ENCODE measurements at places on chromosomes 3 and 15. TPM values are rescaled to one million over a fixed set of nuclear protein-coding genes. Genes with fewer than 3 reads are reported as not detected.

SLC15A2 gene
- total RNA-seq, result 39.7 TPM

PRTG gene
- 7.0 TPM for total RNA-seq

CDCP1 gene
- 1.2 TPM for total RNA-seq

ZKSCAN7 gene
- total RNA-seq, result 6.8 TPM

ITPKA gene
- 63.4 TPM for total RNA-seq

ADAMTS7 gene
- 2.2 TPM for total RNA-seq

CHRM5 gene
- total RNA-seq, result 0.22 TPM

KBTBD8 gene
- 8.5 TPM for total RNA-seq

POPDC2 gene
- 2.0 TPM for total RNA-seq

GABRR3 gene
- not detected for total RNA-seq

BLM gene
- 9.6 TPM for total RNA-seq

GRCh38 chr3:25041871-25042584, 386.0 kb upstream of the RARB start:
- DNase-seq, result no peak

GRCh38 chr3:129181819-129182218, 1.9 kb downstream of the CNBP start:
- no peak for DNase-seq

GRCh38 chr3:192916371-192917027, 1.2 kb downstream of the MB21D2 start:
- peak; percentile 60 for DNase-seq

DNA sequence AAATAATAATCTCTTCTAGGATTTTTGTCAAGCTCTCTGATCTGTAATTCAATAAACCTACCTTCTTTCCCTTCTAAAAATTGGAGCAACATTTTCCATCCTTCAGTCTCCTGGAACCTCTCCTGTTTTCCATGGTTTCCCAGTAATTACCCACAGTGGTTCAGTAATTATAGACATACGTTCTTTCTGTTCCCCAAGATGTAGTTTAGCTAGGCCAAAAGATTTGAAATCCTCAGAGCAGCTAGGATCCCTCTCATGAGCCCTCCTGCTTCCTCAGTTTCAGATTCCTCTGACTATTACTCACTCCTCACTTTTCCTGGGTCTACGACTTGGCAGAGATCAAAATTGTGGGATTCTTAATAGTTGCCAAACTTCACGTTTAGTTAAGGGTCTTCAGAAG, 76.9 kb upstream of the IGSF10 start:
- no peak for DNase-seq

- no peak for DNase-seq
Observed at GRCh38 chr3:100737334-100737733, 28.0 kb downstream of the TFG start.

DNA sequence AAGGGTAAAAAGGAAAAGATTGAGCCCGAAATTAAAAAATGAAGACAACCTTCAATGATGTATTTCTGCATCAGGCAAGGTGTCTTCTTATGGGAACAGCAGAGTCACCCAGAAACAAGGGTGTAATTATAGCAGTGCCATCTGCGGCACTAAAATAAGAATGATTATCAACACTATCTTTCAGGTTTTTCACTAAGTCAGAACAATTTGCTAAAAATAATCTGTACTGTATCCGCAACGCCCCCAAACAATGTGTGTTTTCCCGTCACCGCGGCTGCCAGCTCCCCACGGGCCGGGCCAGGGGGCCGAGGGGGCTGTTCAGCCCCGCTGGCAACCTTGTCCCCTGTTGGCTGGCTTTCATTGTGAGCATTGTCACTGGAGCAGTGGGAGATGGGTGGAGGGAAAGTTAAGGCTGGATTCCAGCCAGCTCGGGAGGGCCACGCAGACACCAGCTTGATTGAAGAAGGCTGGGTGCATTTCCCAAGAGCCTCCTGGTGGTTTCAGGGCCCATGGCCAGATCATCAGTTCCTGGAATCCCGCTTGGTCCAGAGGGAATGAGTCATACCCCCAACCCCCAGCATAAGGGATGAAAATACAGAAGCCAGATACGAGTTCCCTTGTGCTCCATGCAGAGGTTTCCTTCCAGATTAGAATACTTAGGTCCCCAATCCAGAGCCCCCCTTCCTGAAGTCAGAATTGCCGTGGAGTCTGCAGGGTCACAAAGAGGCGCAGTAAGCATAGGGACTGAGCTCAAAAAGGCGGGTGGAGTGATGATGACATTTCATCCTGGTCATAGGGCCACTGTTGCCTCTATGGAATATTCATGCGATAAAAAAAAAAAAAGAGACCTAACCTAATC, 90.2 kb upstream of the KLF13 start:
- DNase-seq, result peak; percentile 91

GRCh38 chr3:65877160-65877559, 161.6 kb downstream of the MAGI1 start:
- DNase-seq, result no peak

GRCh38 chr15:52856286-52856685, 66.2 kb upstream of the ONECUT1 start:
- DNase-seq, result no peak

- no peak for DNase-seq
Observed at GRCh38 chr3:47156396-47156795, 7.5 kb downstream of the SETD2 start.

GRCh38 chr3:140724856-140725812, 47.3 kb downstream of the TRIM42 start:
- DNase-seq, result no peak

DNA sequence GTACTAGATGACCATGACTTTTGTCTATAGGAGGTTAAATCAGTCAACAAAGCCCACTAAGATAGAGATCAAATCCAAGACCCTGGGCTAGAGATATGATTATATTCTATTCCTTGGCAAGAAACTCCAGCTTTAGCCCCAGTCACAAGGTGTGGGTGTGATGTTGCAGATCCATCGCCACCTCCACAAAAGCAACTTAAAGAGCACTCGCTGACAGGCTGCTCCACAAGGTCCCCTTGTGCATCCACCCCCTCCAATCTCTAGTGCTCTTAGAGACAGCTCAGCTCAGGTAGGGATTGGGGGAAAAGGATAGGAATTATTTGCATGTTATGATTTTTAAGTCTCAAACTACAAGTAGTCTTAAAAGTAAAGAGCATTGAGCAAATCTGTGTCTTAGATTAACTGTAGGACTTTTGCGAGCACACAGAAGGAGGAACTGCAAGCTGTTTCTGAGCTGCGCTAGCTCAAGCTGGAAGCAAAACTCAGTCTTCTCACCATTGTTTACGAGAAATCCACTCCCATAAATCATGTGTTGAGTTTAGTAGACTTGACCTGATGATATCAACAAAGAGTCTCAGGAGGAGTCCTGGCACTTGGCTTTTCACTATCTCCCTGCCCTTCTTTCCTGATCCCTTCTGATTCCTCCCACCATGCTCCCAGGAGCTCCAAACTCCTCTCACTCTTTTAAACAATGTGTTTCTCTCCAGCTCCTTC, 177.6 kb downstream of the STAC start:
- no peak for DNase-seq

DNA sequence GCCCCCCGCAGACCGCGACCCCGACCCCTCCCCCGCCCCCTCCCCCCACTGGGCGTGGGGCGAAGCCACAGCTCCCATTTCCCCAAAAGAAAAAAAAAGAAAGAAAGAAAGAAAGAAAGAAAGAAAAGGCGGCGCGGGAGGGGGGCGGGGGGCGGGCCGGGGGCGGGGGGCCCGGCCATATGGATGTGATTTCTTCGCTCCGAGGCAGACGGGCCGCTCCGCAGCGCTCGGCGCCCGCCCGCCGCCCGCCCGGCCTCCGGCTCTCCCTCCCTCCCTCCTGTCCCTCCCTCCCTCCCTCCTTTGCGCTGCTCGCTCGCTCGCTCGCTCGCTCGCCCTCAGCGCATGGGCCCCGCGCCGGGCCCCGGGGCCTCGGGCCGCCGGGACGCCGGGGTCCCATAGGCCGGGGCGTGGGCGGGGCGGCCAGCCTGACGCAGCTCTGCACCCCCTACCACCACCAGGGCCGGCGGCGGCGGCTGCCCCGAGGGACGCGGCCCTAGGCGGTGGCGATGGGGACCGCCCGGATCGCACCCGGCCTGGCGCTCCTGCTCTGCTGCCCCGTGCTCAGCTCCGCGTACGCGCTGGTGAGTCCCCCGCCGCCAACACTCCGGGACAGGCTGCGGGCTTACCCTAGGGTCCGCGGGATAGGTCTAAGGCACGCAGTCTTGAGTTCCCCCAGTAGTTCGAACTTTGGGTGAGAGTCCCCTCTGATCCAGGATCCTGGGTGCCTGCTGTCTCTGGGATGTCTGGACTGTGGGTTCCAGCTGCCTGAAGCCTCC, 5.7 kb downstream of the PTH1R start:
- DNase-seq, result no peak

- no peak for DNase-seq
Observed at GRCh38 chr3:31929826-31930502, 51.1 kb downstream of the OSBPL10 start.

GRCh38 chr3:4865714-4866113, 113.5 kb upstream of the BHLHE40 start:
- DNase-seq, result no peak

GRCh38 chr3:20945892-20946291, 759.9 kb upstream of the SGO1 start:
- no peak for DNase-seq

DNA sequence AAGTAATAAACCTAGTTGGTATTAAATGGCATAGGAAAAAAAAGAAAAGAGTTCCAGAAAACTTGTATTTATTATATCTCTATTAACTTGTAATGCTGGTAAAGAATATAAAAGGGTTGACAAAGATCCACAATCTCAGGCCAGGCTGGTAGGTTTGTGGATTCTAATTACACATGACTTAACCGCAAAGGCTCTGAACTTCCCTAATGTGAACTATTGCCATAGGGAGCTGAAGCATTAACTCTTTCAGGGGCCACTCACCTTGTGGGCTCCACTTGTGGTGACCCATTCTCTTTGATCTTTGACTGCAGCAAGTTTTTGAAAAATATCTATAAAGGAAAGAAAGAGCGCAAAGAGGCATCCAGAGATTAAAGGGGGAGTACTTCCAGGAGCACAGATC, 58.5 kb downstream of the NEK10 start:
- no peak for DNase-seq

DNA sequence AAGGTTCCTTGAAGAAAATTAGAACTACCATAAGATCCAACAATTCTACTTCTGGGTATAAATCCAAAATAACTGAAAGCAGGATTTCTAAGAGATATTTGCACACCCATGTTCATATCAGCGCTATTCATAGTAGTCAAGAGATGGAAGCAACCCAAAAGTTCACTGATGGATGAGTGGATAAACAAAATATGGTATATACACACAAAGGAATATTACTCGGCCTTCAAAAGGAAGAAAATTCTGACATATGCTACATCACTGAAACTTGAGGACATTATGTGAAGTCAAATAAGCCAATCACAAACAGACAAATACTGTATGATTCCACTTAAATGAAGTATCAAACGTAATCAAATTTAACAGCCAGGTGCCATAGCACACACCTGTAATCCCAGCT, 13.1 kb downstream of the DET1 start:
- DNase-seq, result no peak

- DNase-seq, result no peak
Observed at GRCh38 chr3:10353661-10354360, 32.9 kb upstream of the SEC13 start.

DNA sequence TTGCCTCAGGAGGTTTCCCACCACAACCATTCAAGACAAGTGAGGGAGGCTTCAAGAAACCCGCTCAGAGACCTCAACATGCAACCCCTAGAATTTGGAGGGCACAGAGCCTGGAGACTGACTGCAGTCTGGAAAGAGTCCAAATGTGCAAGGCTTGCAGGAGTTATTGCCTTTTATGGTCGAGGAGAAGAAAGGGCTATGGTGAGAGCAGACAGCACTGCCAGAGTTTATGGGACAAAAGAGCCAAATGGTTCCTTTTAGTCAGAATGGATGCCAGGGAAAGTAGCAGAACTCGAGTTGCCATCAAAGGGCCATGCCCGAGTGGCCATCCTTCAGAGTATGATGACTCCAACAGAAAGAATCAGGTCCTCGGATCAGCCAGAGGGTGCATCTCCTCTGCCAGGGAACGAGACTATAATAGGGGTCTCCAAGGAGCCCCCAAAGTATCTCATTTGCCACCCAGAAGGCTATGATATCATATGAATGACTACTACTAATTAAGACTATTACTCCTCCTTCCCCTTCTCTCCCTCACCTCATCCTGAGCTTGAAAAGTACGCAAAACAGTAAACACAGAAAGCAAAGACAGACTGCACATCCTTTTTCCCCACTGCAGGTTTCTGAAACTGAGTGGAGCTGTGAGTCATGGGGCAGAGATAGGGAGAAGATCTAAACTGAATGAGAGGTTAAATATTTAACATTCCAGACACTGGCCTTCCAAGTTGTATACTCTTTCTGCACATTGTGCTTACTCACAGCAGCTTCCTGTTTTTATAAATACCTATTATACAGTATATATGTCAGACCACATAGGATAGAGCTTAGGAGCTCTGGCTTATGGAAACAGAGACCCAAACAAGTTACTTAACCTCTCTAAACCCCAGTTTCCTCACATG, 33.9 kb upstream of the TMCO5A start:
- no peak for DNase-seq

DNA sequence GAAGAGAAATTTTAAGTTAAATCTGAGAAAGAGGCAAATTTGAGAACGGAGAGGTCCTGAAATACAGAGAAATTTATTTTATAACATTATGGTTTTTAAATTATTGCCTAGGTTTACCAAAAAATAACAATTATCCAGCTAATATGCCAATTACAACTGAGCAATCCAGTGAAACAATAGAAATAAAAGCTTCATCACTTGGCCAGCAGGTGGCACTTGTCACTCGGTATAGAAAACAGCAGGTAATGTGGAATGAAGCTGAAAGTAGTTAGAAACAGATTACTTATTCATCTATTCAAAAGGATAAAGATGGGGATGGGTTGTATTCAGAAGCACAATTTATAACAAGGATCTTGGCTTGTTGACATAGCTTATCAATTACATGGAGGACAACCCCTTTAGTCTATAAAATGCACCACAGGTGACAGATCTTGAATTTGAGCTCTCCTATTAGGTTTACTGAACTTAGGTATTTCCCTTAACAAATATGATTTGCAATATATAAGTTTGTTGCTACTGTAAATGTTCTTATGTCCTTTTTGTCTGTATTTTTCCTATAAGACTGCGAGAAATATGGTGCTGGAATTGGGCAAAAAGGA, 70.1 kb upstream of the GUCA1C start:
- no peak for DNase-seq

GRCh38 chr3:161239700-161240099, 18.6 kb downstream of the NMD3 start:
- no peak for DNase-seq

DNA sequence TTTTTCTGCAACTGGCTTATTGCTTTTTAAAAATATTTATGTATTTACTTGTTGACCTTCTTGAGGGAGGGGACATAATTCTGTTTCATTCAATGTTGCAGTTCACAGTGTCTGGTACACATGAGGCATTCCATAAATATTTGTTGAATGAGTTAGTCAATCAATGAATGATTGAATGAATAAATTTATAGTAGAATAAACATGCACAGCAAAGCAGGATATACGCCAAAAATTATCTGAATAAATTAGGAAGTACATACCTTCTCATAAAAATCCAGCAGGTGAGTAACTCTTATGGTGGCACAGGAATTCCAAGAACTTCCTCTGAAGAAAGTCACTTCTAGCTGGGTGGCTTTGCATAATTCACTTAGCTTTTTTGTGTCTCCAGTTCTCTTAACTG, 469.4 kb upstream of the ATP11B start:
- no peak for DNase-seq

Data from dorsolateral prefrontal cortex (tissue), 122 donors.